Large intestine (tissue), 12 donors: ENCODE measurements at places on chromosomes 3 and 15.

- peaks cover 3% of the 10 kb centered on the region for H3K4me1 ChIP-seq
- no peaks in the 10 kb centered on the region for H3K27me3 ChIP-seq
- DNase-seq: no peak
- H3K36me3 ChIP-seq: no peaks in the 10 kb centered on the region
- H3K4me3 ChIP-seq: no peak overlapping the region
- no peak overlapping the region for H3K27ac ChIP-seq
Observed at GRCh38 chr15:74464216-74464615, 3.3 kb upstream of the UBL7 start.

DNA sequence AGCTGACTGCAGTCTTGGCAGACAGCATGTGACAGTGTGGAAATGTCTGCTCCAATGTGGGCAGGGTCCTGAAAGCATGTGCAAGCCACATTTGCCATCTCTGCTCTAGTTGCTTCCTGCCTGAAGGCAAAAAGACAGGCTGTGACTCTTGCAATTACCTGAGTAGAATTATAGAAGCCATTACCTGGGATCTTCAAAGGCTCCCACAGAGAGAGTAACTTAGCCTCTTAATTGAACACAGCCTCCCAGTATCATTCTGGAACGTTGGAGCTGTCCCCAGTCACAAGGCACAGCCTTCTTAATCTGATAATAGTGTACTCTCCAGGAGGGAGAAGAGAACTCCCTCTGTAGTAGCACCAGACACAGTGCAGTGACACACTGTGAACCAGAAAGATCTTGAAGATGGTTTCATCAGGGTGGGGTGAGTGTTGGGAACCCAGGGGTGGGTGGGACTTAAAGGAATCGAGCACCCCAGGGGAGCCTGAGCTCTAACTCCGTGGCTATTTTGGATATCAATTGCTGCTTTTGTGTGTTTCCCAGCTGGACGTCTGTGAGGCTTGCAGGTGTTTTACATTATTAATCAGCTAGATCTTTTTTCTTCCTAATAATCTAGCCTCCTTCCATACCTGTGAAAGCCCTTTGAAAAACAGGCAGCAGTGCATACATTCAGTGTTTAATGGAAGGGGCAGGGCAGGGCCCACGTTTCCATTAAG is 40.6 kb upstream of the GLCE start:
- no peak overlapping the region for H3K4me3 ChIP-seq
- DNase-seq: no peak
- no peak overlapping the region for H3K27ac ChIP-seq
- no peaks in the 10 kb centered on the region for H3K27me3 ChIP-seq
- peaks cover 1% of the 10 kb centered on the region for H3K4me1 ChIP-seq

DNA sequence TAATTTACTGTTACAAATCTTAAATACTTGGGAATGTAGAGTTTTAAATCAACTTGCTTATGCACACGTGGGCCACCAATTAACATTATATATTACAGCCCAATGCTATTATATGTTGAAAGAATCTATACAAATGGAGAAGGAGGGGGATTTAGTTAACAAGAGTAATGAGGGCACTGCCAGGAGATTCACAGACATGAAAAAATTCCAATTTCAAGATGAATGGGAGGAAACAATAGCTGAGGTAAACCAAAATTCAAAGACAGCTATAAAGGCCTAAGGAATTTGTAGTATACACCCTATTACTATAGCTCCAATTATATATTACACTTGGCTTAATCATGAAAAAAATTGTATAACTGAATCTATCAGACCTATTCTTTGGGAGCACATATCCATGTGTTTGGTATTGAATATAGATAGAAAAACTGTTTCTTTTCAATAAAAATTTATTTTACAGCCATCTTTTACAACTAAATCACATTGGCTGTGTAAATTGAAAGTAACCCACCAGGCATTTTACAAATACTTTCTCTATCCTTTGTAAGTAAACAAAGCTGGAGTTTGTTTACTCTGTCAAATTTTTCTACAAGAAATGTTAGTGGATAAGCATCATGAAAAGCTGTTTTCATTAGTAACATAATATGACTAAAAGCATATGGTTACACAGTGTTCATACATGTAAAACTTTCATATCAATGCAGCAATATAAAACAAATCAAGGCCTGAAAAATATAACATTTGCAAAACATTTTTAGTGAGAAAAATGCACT is 1045.8 kb downstream of the ROBO1 start:
- no peak for DNase-seq
- H3K27ac ChIP-seq: no peak overlapping the region
- H3K36me3 ChIP-seq: no peaks in the 10 kb centered on the region
- no peaks in the 10 kb centered on the region for H3K4me1 ChIP-seq
- H3K4me3 ChIP-seq: no peak overlapping the region

DNA sequence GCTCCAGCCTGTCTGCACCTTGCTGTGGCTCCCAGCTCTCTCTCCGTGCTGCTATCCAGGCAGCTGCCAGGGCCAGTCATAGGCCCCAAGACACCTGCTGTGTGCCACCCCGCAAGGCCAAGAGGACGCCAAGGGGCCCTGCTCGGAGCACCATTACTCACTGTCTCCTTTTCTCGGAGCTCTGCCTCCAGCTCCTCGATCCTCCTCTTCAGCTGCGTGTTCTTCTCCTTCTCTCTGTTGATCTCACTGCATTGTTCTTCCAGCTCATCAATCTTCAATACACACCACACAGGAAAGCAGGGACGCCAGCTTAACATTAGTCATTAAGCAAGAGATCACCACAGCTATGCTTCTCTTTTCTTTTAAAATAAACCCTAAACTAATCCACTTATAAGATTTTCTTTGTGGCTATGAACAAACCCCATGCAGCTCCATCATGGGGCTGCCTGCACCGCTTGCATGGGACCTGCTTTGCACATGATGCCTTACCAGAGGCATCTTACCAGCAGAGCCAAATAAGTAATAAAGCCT is 42.6 kb downstream of the WHAMM start:
- H3K4me1 ChIP-seq: peaks cover 5% of the 10 kb centered on the region
- no peak overlapping the region for H3K27ac ChIP-seq
- no peaks in the 10 kb centered on the region for H3K36me3 ChIP-seq
- H3K27me3 ChIP-seq: no peaks in the 10 kb centered on the region

- no peak overlapping the region for H3K27ac ChIP-seq
- H3K27me3 ChIP-seq: peaks cover 7% of the 10 kb centered on the region
- no peaks in the 10 kb centered on the region for H3K36me3 ChIP-seq
- H3K4me1 ChIP-seq: no peaks in the 10 kb centered on the region
Observed at GRCh38 chr3:109339714-109340648, 2.6 kb upstream of the DPPA4 start.
